SIG-M5 (cell line): ENCODE measurements at places on chromosomes 3 and 15.
A peak's percentile ranks its signal among the peaks of the same experiment; 100 is the strongest.

DNA sequence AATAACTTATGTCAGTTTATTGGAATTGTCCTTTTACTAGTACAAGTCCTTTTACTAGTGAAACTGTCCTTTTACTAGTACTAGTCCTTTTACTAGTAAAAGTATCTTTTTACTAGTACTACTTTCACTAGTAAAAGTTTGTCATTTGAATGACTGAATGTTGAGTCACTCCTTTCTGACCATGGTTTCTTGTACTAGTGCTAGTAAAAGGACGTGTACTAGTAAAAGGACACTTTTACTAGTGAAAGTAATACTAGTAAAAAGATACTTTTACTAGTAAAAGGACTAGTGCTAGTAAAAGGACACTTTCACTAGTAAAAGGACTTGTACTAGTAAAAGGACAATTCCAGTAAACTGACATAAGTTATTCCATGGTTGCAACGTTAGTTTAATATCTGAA is 96.3 kb downstream of the ZMAT3 start:
- no peak for DNase-seq

GRCh38 chr3:105145511-105145910 is 221.2 kb upstream of the ALCAM start:
- no peak for DNase-seq

GRCh38 chr3:147411815-147412241 is 2.7 kb downstream of the ZIC1 start:
- no peak for DNase-seq

- no peak for DNase-seq
Measured at GRCh38 chr3:34925851-34926250, 713.5 kb upstream of the ARPP21 start.

DNA sequence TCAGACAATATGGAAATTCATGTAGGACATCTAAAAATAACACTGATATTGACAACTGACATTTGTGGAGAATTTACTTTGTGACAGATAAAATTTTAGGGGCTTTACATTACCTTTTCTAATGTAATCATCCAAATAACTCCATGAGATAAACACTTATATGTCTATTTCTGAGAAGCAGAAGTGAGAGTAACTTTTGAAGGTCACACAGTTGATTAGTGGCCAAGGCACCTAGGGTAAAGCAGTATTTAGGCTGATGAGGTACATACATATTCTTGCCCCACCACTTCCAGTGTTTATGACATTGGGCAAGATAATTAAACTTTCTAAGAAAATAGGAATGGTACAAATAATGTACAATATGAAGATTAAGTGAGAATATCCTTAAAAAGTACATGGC is 248.4 kb downstream of the CPNE4 start:
- DNase-seq = no peak

- DNase-seq = peak; percentile 49
Measured at GRCh38 chr3:149277331-149277813, 55.7 kb upstream of the CP start.

GRCh38 chr3:125002414-125003368 is 53.1 kb downstream of the HEG1 start:
- no peak for DNase-seq

DNA sequence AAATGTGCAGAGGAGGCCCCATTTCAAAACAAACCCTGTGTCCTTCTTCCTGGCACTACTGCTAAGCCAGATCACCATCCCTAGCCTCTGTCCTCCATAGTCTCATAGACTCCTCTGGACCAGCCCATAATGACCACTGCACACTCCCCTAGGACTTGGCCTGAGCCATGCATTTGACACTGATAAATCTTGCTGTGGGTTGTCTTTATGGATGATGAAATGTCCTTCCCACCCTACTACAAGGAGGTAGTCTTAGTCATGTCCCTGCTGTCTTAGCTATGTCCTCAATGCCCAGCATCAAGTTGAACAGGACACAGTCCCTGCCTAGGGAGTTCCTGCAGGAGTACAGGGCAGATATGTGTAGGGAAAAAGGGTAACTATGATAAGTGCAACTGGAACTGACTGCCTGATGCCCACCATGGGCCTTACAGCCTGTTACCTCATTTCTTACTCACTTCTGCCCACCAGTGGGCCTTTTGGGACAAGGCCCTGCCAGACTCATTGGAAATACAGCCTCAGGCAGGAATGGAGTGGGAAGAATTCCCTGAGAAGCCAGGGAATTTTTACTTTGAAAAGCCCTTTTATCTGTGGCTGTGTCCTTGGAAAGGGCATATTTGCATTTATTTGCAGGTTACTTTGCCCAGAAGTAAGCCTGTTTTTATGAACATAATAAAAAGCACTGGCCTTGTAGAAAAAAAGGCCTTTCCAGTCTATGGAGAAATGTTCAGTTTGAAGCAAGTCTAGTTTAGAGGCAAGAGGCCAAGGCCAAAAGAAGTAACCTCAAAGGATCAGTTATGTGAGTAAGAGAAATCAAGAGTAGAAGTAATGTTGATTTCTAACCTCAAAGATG is 199.6 kb upstream of the EIF1B start:
- DNase-seq = no peak

DNA sequence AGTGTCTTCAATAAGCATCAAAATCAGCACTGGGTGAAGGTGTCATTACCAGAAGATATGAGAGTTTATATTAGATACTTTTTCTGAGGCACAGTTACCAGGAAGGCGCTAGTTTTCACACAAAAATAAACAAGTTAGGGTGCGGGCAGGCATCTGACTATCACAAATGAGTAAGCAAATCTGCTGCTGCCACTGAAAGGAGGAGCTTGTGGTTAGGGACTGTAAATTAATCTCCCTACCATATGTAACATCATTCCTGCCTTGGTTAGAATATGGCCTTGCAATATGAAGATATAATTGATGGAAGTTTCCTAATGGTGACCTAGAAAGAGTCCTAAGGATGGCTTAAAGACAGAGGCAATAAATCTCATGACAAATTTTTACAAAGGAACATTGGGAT is 19.5 kb upstream of the EID1 start:
- DNase-seq = no peak

GRCh38 chr3:42174679-42175385 is 83.7 kb downstream of the TRAK1 start:
- DNase-seq = no peak

- no peak for DNase-seq
Measured at GRCh38 chr15:67100801-67101581, 35.6 kb downstream of the SMAD3 start.

DNA sequence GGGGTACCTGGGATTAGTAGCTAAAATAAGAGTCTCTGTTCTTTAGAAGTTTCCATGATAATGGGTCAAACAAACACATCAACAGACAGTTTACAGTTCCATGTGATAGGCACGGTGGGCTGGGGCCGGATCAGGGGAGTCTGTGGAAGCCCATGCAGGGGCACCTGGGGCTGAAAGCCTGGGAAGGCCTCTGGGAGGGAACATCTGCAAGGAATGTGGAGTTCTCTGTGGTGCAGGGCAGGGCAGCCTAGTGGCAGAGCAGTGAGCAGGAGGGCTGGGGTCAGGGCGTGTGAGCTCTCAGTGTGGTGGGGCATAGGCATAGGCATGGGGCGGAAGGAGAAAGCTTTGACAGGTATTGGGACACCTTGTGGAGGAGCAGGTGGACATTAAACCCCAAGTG is 207.7 kb upstream of the TRIM42 start:
- DNase-seq = no peak

DNA sequence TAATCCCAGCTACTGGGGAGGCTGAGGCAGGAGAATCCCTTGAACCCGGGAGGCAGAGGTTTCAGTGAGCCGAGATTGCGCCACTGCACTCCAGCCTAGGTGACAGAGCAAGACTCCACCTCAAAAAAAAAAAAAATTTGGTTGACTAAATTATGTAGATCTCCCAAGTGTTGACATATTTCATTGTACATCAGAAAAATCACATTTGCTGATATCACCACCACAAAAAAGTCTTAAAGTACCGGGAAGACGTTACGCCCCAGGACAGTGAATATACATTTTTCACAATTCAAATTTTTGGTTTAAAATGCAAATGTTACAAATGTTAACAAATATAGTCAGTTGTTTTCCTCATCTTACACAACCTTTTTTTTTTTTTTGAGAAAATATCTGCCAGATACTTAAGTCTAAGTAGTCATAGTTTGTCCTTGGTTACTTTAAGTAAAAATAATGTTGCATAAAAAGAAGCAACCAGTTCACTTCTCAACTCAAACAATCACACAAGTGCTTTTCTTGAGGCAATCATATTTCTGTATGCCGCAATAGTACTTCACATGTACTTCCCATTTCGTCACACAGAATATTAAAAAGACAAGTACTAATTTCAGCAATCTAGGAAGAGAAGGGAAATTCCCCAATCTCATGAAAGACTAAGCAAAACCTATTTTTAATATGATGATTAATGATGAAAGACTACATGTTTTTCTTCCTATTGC is 41.0 kb upstream of the TCF12 start:
- DNase-seq = no peak

- no peak for DNase-seq
Measured at GRCh38 chr3:172148241-172148640, 108.9 kb downstream of the FNDC3B start.

- DNase-seq = no peak
Measured at GRCh38 chr3:98564282-98565005, 29.0 kb downstream of the CPOX start.

DNA sequence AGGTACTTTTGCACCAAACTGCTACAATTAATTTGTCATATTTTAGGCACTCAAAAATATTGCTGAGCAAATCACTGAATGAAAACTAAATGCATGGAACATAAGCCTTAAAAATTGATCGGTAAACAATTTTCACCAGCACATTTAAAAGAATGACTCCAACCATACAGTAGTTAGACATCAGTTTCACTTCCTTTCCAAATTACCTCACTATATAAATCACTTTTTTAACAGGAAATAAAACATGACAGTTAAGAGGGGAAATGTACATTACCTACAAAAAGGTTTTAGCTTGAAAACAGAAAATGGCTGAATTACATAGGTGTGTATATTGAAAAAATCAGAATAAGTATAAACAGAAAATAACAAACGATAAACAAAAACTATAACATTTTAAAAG is 108.4 kb downstream of the SERPINI1 start:
- no peak for DNase-seq

DNA sequence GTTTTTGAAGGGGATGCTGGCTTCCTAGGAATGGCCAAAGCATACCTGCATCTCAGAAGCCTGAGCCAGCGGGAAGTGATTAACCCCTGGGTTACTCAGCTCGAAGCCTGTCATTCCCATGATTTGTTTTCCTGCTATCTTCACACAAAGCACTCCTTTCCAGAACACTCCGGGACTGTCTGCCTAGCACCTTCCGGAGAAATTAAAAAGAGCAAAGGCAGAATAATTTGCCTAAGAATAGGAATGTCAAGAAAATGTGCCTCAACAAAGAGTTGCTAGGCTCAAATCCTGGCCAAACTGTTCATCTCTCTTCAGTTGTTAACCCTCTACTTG is 34.1 kb downstream of the TPM1 start:
- no peak for DNase-seq

GRCh38 chr3:78004571-78004970 is 964.7 kb downstream of the ROBO2 start:
- no peak for DNase-seq

- DNase-seq = no peak
Measured at GRCh38 chr15:101537483-101538080, 48.1 kb upstream of the PCSK6 start.

- no peak for DNase-seq
Measured at GRCh38 chr15:63504979-63505841, 817 bp downstream of the USP3 start.

- no peak for DNase-seq
Measured at GRCh38 chr3:29004885-29005599, 275.8 kb upstream of the RBMS3 start.

DNA sequence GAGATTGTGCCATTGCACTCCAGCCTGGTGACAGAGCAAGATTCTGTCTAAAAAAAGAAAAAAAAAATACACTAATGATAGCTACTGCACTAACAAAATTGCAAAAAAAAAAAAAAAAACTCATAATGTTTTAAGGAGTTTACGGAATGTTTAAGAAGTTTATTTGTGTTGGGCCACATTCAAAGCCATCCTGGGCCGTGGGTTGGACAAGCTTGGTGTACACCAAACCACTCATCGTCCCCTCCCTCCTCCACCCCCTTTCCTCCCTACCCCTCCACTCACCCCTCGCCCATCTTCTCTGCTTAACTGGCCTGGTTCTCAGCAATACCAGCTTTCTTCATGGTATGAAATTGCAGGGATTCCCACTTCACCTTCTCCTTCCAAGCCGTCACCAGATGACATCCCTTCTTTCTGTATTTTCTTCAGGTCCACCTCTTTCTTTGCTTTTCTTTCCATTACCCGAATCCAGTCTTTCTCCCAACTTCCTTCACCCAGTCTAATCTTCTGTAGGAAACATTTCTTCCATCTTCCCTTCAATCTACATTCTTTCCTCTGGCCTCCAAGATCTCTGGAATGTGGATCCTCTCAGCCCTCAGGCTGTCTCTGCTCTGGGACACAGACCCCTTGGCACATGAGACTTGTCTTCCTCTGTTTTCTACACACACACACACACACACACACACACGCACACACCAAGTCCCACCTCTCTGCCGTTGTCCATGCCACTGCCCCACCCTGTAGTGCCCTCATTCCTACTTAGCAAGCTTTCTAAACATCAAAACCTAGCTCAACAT is 3.5 kb upstream of the MESP1 start:
- DNase-seq = no peak
